Caudate nucleus (tissue), 63 donors: ENCODE measurements at places on chromosomes 11 and 22.

- no peak for DNase-seq
These were observed 107.1 kb downstream of the GAB2 start for GRCh38 chr11:78310500-78310909.

DNA sequence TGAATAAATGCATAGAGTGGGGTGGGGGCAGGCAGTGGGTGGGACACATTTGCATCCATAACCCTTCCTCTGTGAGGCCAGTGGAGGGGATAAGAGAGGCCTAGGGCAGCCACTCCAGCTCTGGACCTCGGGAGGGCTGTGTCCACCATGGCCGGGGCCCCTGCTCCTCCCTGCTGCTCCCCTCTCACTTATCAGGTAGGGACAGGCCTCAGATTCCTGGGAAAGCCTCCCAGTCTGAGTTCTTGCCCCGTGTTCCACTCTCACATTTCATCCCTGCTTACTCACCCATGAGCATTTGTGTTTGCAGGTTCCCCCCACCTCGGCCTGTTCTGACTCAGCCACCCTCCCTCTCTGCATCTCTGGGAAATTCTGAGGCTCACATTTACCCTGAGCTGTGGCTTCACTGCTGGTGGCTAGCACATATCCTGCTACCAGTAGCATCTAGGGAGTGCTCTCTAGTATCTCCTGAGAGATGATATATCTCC, 128.7 kb upstream of the TOP3B start:
- no peak for DNase-seq

DNA sequence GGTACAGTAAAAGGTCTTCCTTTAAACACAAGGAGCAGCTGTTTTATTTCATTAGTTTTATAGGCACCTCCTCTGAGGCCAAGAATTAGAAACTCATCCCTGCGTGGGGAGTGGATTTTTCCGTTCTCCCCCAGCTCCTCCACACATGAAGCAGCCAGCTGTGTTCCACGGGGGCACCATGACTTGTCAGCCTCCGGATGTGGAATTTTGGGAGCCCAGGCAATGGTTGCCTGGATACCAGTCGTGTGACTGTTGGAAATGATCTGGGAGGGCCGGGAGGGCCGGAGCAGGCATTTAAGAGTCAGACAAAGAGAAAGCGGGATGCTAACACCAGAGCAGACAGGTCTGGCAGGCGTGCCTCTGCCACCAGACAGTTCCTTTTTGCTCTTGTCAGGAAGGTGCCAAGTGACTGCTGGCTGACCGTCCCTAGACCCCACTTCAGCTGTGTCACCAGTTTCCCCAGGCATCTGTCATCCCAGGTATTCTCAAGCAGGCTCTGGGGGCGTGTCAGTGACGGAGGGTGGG, 15.9 kb upstream of the CDC42EP2 start:
- no peak for DNase-seq

- DNase-seq: no peak
These were observed 100.8 kb upstream of the SYT13 start for GRCh38 chr11:45386972-45387371.

- DNase-seq: peak; percentile 40
These were observed 163.6 kb downstream of the NTM start for GRCh38 chr11:131533998-131534397.

DNA sequence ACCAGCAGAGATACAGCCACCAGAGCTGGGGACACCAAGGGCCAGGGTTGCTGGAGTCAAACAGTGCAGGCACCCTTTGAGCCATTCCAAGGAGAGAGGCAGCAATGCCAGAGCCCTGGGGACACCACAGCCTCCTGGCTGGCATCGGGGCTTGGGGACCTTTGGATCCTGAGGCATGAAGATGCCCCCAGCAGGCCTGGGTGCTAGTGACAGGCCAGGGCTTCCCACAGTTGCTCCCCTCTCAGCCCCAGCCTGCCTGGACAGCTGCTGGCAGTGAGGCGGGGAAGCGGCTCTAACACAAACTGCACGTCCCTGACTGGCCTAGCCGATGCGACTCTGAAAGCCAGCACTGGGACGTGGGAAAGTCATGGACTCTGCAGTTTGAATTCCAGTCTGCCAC, 2.7 kb downstream of the CD5 start:
- DNase-seq: no peak

DNA sequence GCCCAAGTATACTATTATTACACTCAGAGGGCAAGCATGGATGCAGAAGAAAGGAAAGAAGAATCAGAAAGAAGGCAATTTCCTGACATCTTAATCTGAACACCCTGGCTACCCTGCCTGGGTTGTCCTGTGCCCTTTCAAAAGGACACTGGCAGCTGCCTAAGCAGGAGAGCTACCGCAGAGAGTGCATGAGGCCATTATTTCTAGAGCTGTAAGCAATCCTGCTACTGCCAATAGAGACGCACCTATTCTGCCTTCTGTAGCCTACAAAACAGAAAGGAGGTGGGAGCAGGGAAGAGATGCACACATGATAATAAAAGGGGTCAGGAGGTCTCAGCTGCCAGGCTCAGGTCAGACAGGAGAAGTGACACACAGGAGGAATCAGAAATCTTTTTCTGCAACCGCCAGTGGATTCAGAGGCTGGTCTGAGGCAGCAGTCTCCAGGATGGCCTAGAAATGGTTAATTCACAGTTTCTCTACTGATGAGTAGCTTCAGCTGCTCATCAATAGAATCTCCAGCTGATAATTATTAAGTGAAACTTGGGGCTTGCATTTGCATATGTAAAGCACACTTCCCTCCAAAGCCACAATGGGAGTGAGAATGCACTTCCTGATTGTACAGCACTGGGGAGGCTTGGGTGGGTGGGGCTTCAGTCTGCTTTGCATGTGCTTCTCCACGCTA, 253.9 kb downstream of the LARGE1 start:
- no peak for DNase-seq

GRCh38 chr11:59271811-59272327, 59.1 kb upstream of the MPEG1 start:
- no peak for DNase-seq

DNA sequence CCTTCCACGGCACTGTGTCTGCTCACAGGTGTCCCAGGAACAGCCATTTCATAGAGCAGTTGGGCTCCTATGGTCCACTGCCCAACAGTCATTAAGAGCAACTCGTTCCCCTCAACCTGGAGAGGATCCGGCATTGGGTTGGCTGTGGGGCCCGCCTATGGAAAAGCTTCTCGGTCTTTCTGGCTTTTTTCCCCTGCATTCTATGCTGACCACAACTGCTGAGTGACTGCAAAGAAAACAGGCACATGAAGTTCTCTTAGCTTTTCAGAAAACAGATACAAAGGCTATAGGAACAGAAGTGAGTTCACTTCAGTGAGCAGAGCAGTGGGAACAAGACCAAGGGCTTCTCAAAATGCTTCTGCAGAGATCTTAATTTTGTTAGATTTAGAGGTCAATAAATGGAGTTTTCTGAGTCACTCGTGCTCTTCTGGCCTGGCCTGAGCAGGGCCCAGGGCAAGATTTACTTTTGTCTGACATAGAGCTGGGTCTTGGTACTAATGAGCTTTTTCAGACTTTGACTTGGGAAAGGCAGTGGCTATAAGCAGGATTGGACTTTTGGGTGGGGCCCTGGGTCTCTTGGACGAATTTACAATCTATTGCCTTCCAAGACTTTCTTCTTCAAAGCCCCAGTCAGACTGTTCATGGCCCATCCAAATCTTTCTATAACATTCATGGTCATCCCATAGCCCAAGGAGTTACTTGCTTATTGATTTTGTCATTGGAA, 13.6 kb upstream of the APOL5 start:
- no peak for DNase-seq

DNA sequence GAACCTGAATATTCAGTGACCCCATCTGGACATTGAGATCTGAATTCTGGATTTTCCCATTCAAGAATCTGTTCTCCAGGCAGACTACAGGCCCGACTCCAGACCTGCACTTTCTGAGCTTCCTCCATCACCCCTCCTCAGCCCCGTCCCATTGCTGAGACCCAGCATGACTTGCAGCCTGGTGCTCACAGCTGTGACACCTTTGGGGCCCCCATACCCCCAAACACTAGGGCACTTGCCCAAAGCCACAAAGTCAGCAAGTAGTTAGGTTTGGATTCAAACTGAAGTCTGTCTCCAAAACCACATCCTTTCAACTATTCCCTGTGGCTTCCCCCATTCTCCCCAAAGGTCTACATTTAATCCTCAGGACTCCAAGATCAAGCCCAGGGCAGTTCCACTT, 128.2 kb upstream of the ZBED5 start:
- DNase-seq: no peak

DNA sequence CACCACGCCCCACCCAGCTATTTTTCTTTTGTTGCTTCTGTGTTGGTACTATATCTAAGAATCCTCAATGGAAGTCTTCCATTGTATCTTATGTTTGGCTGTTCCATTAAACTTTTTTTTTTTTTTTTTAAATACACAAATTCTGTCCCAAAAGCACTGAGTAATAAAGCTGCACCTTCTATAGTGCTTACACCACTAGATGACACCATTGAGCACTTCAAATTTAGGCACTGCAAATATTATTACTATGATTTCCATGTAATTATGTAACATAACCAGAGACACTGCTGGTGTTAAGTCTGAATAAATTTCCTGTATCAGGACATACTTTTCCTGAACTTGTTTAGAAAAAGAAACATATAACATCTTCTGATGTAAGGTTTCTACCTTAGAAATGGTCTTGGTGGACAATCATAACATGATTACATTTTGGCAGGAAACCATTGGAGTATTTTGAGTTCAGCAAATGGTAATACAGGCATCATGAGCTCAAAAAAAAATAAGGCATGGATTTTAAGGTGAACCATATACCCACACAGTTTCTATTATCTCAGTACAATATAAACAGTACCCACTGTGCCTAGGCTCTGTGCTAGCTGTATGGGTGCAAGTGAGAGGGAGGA, 110.5 kb downstream of the ATG16L2 start:
- DNase-seq: no peak

DNA sequence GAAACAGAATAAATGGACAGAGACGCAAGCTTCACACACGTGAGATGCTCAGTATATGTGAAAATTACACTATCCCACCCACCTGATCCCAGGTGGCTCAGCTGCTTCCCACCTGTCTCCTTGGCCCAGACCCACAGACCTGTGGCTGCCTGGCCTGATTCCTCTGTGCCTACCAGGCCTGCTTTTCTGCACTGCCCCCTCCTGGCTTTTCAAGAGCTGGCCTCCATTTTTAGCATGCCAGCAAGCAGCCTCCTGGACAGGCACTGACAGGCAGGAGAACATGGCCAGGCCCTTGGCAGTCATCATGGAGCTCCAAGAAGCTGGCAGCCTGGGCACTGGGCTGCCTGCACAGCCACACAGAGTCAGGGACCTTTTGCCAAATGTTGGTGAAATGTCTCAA, 79.5 kb upstream of the HMGXB4 start:
- DNase-seq: no peak

- DNase-seq: peak; percentile 1
These were observed 398.2 kb downstream of the LARGE1 start for GRCh38 chr22:33521879-33522665.

- DNase-seq: peak; percentile 24
These were observed 18.4 kb upstream of the SEC14L4 start for GRCh38 chr22:30523646-30524489.

DNA sequence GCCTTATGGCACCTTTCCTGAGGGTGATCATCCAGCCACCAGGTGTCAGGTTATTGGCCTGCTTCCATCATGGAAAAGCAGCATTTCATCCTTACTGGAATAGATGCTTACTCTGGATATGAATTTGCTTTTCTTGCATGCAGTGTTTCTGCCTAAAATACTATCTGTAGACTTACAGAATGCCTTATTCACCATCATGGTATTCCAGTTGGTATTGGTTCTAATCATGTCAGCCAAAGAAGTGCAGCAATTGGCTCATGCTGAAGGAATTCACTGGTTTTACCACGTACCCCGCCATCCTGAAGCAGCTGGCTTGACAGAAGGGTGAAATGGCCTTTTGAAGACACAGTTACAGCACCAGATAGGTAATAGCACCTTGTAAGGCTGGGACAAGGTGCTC, 194.2 kb downstream of the AASDHPPT start:
- DNase-seq: no peak

DNA sequence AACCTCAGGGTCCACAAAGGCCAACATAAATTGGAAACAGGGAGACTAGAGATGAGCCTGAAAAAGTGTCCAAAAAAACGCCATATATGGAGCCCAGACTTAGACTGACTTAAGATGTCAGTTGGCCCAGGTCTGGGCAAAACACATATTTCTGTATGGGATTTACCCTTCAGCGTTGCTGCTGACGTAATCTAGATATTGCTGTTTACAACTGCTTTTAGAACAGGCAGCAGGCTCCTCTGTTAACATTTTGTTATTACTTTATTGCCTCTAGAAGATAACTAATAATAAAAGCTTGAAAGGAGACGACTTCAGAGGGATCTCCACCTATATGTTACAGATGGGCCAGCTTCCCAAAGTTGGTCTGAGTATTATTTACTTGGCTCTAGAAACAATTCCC, 8.7 kb downstream of the ME3 start:
- no peak for DNase-seq

- no peak for DNase-seq
These were observed 7.4 kb downstream of the MMP7 start for GRCh38 chr11:102523189-102523570.
